Activated T-helper 1 cell treated with anti-CD3 and anti-CD28 coated beads, Interleukin-12 subunit alpha, Interleukin-12 subunit beta, Interleukin-2, Interleukin-4 antibody, amounts not matched to agents 30 ng/mL and 10 ng/mL and 1 ng/mL, durations not matched to agents 14 hours and 24 hours and 36 hours (primary cell): ENCODE measurements at places on chromosomes 16 and 17. TPM values are rescaled to one million over a fixed set of nuclear protein-coding genes. Genes with fewer than 3 reads are reported as not detected.

The KRTAP9-8 gene
- total RNA-seq, result not detected in 2 replicates

The TNFSF12 gene
- 18.6 and 26.5 TPM in 2 replicates for total RNA-seq

- DNase-seq, result no peak
These were observed 88.7 kb downstream of the BMERB1 start for GRCh38 chr16:15523092-15523541.

DNA sequence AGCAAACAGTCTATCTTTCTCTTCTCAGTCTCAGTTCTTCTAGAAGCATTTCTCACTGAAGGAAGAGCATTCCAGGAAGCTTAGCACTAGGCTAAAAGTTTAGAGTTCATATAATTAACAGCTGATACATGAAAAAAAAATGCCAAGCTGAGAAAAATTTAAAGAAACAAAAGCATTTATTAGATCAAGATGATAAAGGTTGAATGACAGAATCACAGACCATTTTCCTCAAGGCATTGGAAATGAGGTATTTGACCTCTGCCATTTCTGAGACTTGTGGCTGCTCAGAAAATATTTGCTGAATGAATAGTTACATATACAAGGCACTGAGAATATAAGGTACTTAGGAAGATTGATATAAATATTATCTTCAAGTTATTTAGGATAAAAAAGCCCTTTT, 901.6 kb upstream of the GOT2 start:
- no peak for DNase-seq

GRCh38 chr16:57991551-57992059, 8.9 kb downstream of the ZNF319 start:
- no peak for DNase-seq

The DPEP1 gene
- not detected in 2 replicates for total RNA-seq

DNA sequence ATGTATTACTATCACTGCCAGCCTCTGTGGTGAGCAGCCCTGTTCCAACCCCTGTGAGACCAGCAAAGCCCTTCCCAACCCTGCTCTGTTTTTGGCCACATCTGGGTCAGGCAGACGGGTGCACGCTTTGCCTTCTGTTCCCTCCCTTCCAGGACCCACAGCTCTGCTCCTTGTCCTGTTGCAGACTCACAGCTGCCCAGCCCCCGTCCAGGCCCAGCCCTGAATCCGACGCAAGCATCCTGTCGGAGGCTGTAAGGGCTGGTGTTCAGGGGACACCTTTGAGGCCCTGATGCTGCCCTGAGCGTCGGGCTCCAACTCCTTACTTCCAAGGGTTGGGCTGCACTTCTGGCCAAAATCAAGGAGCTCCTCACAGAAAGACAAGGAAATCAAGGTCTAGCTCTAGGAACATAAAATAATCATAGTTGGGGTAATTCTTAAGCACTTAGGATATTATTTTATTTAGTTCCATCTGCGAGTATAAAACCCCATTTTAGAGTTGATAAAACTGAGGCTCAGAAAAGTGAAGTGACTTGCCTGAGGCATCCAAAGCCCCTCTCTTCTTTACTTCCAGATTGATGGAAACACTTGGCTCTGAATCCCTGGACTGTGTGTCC, 14.3 kb upstream of the SRCIN1 start:
- DNase-seq, result no peak

The CACNG5 gene
- not detected in 2 replicates for total RNA-seq

- DNase-seq, result no peak
These were observed 1.3 kb downstream of the FOXC2 start for GRCh38 chr16:86567701-86568581.

- DNase-seq, result no peak
These were observed 34.1 kb downstream of the MAP2K6 start for GRCh38 chr17:69448431-69449102.

DNA sequence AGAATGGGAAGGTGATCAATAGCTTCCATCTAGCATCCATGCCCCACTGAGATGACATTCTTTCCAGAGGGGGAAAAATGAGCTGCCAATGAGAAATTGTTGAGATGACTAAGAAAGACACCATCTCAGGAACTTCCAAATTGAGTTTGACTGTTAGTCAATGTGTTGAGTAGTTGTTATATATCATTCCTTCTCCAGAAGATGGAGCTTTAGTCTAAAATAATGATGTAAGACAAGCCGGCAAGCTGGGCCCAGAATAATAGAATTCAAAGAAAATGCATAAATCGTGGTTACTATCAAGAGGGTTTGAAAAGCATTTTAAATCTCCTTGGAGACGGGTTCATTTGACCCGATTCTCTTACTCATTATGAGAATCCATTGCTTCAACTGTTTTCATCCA, 71.0 kb upstream of the ATF7IP2 start:
- DNase-seq, result no peak

DNA sequence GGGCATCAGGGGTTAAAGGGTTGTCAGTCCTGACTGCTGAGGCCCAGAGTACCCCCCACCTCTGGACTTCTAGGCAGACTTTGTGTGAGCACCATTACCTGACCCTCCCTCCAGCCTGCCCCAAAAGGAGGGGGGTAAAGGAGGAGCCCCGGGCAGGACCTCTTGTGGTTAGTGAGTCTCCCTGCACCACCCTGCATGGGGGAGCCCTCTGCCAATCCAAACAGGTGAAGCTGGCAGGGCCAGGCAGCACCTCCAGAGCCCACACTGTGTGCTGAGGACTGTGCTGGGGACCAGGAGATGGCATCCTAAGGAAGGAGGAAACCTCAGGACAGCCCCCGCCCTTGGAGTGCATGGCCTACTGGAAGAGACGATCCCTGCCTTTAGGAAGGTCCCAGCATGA, 2.6 kb upstream of the KRT14 start:
- DNase-seq, result no peak

DNA sequence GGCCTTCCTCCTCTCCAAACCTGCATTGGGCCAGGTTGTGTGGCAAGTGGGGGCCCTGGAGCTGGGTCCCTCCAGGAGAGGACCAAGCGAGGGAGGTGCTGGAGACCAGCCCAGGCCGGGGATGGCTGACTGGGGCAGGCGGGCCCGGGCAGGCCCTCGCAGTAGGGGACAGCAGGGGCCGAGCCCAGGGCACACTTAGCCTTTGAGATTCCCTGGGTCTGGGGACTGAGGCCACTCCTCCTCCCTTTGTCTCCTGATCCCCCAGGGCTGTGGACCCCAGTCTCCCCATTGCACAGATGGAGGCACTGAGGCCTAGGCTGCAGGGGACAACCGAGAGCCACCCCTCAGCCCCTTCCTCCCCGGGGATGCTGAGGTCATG, 5.2 kb downstream of the FOXJ1 start:
- no peak for DNase-seq

The PLA2G15 gene
- 8.6 and 8.8 TPM in 2 replicates for total RNA-seq

- DNase-seq, result no peak
These were observed 80.3 kb downstream of the ARHGAP23 start for GRCh38 chr17:38508570-38508950.

The TMEM92 gene
- 0.21 and 0.47 TPM in 2 replicates for total RNA-seq

The CA4 gene
- not detected in 2 replicates for total RNA-seq

DNA sequence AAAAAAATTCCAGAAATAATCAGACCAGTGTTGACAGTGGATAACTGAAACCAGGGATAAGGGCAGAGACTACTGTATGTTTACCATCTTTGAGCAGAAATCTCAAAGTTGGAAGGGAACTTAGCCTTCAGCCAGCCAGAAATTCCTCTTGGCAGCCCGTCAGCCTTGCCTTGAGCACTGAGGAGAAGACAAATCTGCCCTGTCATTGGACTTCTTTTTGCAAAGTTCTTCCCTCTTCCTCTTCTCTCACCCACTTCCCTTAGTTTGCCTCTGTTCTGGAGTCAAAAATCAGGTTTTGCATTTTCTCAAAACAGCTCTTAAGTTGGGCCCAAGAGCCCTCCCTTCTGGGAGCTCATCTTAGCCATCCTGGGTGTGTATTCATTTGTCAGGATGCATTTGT, 6.2 kb downstream of the TUFM start:
- DNase-seq, result no peak

The CX3CL1 gene
- not detected in 2 replicates for total RNA-seq

The ZSCAN10 gene
- total RNA-seq, result 0.07 TPM in 1 of 2 replicates, not detected in the other

The ZDHHC1 gene
- 0.76 and 0.88 TPM in 2 replicates for total RNA-seq

DNA sequence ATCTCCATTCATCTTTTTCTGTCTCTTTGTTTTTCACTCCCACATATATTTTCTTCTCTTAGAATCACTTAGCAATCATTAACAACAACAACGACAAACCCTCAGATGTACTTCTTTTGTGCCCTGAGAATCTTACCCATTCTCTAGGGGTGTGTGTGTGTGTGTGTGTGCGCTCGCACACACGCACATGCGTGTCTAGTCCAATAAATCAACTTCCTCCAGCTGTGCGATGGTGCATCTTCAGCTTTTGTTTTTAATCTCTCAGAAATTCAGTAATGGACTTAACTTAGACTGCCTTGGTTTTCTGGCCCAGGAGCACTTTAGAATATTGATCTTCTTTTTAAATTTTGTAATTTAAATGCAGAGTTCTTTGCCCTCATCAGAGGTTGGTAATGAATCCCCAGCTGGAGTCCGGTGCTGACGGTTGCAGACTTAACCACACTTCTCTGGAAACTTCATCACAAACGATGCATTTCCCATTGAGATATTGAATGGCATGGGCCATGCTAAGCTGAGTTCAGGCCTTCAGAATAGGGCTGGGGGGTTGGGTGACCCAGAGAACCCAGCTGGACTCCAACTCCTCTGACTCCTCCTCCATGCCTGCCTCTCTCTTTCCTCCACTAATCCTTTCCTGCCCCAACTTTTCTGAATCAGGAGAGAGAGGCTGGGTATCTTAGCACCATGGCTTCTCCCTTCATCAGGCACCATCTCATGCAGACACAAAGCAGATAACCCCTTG, 193.9 kb downstream of the ZNF18 start:
- DNase-seq, result no peak

The NUP85 gene
- 122 and 129 TPM in 2 replicates for total RNA-seq

The DPEP3 gene
- not detected in 2 replicates for total RNA-seq

GRCh38 chr17:28118362-28118761, 75.9 kb downstream of the NLK start:
- DNase-seq, result no peak

- no peak for DNase-seq
These were observed 458.9 kb downstream of the CDH13 start for GRCh38 chr16:83085660-83086059.

GRCh38 chr17:82805254-82805653, 34.6 kb downstream of the ZNF750 start:
- no peak for DNase-seq

GRCh38 chr17:29177541-29177870, 2.7 kb downstream of the MYO18A start:
- DNase-seq, result no peak

- no peak for DNase-seq
These were observed 26.9 kb upstream of the SPATA32 start for GRCh38 chr17:45288825-45289224.
